ENCODE measurements at places on chromosomes 1 and 21. TPM values are rescaled to one million over a fixed set of nuclear protein-coding genes. Genes with fewer than 3 reads are reported as not detected.
A peak's percentile ranks its signal among the peaks of the same experiment; 100 is the strongest.

ZBTB8A gene
- 10.5 TPM for total RNA-seq

DNA sequence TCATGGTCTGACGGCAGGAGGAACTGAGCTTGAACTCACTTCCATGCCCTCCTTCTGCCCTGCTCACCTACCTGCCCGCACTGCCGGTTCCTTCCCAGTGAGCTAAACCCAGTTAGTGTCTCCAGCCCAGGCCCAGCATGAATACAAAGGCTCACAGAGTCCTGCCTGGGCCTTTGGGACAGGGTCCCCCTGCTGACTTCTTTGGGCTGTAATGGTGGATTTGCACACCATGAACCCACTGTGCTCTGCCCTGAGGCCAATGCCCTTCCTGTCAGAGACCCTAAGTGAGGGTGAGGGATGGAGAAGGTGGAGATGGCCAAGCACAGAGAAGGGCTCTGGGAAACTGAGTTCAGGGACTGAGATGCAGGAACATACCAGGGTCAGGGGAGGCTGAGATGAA lies 153.4 kb downstream of the PCP4 start:
- peak; percentile 17 for DNase-seq

- no peak for DNase-seq
These were observed 2.7 kb upstream of the YBX1 start for GRCh38 chr1:42679364-42679983.

DNA sequence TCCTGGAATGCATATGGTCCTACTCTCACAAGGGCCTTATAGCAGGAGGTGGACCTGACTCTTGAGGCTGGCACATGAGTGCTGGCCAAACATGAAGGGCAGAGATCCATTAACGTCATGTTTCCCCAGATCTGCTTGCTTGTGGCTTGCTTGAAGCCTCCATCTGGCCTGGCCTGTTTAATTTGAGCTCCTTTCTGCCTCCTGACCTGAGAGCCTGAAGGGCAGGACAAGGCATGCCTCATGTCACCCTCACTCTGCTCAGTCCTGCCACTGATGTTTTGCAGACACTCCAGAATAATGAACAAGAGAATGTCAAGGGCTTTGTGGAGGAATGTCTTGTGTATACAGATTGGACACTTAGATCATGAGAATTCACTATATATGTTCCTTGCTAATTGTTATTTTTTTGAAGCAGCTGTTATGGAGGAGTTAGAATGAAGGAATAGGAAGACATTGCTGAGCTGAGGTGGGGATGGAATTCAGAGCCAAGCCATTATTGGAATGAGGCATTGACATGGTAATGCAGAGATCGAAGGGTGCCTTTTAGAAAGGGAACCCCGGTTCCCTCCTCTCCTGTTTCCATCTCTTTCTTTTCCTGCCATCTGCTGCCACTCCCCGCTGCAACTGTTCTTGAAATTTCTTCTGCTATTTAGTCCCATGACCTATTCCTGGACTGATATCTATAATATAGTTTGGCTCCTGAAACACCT lies 457.0 kb upstream of the PROX1 start:
- no peak for DNase-seq

DNA sequence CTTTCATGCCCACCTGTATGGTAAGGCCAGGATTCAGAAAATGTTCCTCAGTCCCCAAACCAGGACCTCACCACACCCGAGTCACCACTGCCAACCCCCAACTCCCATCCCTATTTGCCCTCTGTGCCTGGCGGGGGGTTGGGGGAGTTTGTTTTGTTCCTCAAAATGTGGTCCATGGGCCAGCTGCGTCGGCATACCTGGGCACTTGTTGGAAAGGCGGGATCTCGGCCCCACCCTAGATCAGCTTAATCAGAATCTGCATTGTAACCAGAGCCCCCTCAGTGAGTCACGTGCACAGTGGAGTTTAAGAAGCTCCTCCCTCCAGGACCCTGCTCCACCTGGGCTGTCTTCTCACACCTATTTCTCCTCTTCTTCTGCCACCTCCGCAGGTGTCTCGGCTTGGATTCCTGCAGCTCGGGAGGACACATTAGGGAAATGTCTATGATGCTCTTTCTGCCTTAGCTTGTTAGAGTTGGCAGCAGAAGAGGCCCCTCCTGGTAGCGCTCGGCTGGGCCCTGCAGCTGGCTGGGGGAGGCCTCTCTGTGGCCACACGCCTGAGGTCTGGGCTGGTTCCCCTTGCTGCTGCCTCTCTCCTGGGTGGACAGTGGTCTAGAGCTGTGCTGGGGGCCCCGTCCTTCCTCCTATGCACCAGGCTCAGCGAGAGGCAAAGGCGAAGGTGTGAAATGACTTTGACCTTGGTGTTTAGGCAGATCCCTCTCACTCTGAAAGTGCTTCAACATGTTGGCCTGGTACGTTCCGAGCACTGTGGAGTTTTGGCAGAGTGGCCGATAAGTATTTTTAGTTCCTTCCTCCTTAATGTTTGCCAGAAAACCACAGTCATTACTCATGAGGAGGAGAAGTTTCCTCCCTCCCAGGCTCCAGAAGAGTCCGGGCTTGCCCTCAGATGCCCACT lies 41.8 kb upstream of the CAMTA1 start:
- DNase-seq = peak; percentile 70

GRCh38 chr1:190619724-190620123 lies 142.1 kb upstream of the BRINP3 start:
- no peak for DNase-seq

DNA sequence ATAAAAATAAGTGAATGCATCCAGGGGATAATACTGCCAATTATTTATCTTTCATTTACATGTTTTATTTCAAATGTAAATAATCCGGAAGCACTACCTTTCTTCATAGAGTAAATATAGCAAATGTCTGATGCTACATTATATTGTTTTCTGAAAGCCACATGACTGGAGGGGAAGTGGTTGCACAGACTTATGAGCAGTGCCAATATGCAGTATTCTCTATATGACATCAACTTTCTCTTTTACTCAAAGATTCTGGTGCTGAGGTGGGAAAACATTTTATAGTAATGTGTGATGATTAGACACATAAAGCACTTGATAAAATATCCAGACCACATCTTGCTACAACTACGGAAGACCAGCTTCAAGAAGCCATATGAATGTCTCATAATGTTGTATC lies 314.7 kb downstream of the NEGR1 start:
- no peak for DNase-seq
